ENCODE measurements at places on chromosomes 12 and 14.

DNA sequence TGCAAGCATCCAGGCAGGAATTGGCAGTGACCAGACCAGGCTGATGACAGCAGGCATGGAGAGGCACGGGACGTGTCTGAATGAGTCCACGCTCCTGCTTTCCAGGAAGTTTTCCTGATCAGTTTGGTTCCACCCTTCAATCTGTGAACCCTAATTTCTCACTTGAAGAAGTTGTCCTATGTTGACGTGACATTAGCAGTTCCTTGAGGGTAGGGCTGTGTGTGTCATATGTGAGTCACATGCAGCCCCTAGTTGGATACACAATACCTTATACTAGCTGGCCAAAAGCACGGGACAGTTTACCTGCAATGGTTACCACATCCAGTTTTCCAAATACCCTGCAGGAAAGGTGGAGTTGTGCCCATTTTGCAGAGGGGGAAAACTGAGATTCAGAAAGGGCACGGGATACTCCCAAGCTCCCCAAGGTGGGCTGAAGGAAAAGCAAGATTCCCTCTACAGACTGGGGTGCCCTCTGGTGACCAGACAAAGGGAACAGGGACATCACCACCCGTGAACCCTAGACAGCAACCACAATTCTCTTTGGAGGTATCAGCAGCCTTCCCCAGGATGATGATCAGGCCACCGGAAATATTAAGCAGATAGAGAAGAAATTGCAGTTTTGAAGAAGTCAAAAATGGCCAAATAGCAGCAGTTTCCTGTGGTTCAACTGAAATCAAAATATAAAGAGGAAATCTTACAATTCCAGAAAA, 194.5 kb downstream of the PHETA1 start:
- DNase-seq = no peak

GRCh38 chr12:88562151-88562550, 18.1 kb downstream of the KITLG start:
- peak; percentile 82 for DNase-seq

DNA sequence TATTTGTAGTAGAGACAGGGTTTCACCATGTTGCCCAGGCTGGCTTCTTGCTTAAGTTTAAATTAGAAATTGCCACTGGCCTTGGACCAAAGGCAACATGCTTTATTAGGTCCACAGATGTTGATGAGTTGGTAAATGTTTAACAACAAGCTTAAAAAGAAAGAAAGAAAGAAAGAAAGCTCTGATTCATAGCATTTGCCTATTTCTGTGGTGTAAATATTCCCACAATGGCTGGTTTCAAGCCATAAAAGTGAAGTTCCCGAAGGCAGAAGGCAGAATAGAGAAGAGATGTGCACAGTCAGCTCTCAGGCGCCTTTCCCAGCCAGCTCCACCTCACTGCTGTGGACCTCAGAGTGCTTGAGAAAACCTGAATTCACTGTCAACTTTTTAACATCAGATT, 26.4 kb downstream of the KCNK13 start:
- no peak for DNase-seq

- DNase-seq = no peak
Measured at GRCh38 chr12:121861636-121862254, 3.1 kb upstream of the HPD start.

DNA sequence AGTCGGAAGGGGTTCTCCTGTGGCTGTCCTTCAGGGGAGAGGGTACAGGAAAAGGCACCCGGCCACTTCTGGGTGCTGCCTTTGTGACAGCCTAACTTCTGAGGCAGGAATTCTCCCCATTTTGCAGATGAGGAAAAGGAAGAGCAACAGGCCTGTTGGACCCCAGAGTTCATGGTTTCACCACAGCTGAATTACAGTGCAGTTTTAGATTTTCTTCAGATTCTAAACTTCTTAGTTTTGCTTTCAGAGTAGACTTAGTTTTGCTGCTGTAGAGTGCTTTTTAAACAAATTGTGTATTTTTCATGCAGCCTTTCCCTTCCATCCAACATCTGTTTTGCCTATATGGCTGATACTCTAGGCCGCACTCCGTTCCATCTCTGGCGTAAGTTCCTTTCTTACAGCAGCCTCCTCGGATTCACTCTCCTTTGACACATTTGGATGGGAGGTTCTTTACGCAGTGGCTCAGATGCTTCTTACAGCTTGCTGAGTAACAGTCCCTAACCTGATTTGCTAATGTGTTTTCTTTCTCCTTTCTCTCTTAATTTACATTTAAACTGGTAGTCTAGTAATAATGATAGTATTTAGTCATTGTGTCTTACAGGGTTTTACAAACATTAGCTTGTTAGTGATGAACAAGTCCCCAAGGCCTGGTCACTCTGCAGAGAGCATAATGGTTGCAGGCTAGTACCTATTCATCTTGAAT, 7.8 kb downstream of the TRAF3 start:
- no peak for DNase-seq

- no peak for DNase-seq
Measured at GRCh38 chr12:41486718-41487117, 298.6 kb downstream of the PDZRN4 start.

DNA sequence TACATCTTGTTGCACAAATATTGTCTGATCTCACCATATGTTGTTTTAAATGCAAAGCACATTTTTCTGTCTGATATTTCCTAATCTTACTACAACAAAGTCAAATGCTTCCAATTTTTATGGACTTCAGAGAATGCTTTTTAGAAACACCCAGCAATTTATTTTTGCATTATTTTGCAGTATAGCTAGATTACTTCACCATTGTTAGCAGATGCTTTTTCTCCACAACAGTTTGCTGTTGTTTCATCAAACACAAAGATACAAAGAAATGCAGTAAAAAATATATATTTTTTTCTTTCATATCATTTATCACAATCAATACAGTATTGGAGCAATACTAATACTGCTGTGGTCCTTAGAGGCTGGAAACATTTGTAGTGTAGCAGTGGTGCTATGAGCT, 674.4 kb downstream of the TMTC2 start:
- no peak for DNase-seq

GRCh38 chr14:61514927-61515326, 180.4 kb upstream of the HIF1A start:
- no peak for DNase-seq

Measured in NCI-H510A treated with DMSO at 0.1 percent for 48 hours (cell line).